Effector memory CD8-positive, alpha-beta T cell (primary cell): ENCODE measurements at places on chromosomes 13 and 19.
A peak's percentile ranks its signal among the peaks of the same experiment; 100 is the strongest.

DNA sequence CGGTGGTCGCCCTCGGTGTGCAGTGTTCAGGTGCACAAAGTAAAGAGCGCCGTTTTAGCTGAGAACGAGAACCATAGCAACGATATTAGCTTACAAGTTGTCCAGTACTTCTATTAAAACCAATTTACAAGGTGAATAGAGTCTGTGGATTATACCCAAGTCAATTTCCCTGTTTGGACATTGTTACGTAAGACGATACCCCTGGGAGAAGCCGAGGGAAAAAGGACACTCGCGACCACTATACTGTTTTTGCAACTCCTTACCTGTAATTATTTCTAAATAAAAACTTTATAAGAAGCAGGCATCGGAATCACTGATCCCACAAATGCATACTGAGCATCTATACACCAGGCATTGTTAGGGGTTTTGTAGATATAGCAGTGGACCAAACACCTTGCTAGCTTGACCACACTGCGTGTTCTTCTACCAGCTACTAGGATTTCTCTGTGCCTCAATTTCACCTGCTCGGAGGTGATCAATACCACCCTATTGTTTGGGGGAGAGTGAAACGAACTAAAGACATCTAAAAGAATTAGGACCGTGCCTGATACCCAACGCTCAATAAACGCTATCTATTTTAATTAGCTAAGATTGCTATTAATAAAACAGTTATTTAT lies 488 bp upstream of the EEF2 start:
- no peak for DNase-seq

- no peak for DNase-seq
Observed at GRCh38 chr13:36770741-36771140, 48.3 kb upstream of the RFXAP start.

GRCh38 chr19:3047496-3048189 lies 14.7 kb downstream of the TLE5 start:
- DNase-seq, result peak; percentile 41

DNA sequence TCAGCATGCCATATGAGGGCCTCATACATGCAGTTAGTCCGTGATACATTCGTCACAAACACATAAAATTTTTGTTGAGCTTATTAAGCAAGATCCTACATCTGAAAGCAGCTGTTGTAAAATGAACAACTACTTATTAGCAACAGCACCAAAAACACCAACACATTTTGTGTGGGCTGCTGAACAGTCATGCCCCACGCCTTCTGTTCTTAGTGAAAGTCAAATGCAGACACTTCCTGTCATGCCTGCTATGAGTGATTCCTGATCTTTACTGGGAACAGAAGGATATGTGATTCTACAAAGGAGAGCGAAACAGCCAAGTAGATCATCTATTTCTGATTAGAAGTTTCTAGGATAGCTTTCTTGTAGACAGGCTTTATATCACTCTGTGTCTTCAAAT lies 4.2 kb upstream of the B3GLCT start:
- no peak for DNase-seq

GRCh38 chr13:99470027-99470426 lies 31.2 kb upstream of the TM9SF2 start:
- DNase-seq, result no peak

GRCh38 chr13:103607995-103608394 lies 541.8 kb upstream of the SLC10A2 start:
- DNase-seq, result no peak

- no peak for DNase-seq
Observed at GRCh38 chr19:40578442-40578908, 1.8 kb downstream of the SHKBP1 start.

DNA sequence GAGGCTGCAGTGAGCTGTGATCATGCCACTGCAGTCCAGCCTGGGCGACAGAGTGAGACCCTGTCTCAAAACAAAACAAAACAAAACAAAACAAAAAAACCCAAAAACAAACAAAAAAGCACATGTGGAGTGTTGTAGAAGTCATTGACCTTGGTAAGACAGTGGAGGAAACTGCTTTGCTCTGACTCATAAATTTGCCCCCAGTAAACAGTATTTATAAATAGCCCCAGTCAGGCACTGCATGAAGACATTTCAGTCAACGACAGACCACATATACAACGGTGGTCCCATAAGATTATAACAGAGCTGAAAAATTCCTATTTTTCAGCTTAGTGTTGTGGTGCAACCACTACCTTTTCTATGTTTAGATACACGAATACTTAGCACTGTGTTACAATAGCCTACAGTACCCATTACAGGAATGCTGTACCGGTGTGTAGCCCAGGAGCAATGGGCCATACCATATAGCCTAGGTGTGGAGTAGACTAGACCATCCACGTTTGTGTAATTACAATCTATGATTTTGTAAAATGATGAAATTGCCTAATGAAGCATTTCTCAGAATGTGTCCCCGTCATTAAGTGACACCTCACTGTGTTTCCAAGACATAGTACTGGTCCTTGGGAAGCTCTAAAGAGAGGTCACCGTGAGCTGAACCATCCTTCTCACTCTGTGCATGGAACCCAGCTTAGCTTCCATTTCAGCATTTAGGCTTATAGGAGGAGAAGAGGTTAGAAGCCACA lies 1.1 kb downstream of the ARL11 start:
- no peak for DNase-seq

GRCh38 chr13:113901231-113901630 lies 37.4 kb upstream of the GAS6 start:
- no peak for DNase-seq

DNA sequence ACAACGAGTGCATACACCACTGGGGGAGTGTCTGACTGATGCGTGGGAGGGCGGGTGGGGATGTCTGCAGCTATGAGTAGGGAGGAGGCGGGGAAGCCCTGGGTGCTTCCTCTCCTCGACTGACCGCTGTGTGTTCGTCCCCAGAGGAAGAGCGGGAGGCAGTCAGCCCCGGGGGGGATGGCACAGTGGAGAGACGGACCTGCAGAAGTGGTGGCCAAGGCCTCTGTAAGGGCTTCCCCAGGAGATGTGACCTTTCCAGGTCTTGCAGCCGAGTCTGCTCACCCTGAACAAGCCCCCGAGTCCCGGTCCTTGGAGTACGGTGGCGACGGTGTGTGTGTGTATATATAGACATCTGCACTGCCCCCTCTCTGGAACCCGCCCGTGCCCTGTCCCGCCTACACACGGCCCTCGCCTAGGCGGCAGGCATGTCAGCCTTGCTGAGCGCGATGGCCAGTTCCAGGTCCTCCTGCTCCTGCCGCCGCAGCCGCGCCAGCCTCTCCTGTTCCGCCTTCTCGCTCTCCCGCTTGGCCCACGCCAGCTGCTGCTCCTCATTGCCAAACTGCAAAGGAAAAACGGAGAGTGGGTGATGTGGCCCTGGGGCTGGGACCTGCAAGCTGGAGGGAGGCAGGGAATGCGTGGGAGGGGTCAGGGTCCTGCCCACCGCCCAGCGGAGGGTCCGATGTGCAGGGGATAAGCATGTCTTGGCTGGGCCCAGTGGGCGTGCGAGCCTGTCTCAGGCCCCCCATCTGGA lies 30.8 kb downstream of the KLF2 start:
- no peak for DNase-seq

GRCh38 chr13:108962654-108963053 lies 333.2 kb downstream of the MYO16 start:
- no peak for DNase-seq

DNA sequence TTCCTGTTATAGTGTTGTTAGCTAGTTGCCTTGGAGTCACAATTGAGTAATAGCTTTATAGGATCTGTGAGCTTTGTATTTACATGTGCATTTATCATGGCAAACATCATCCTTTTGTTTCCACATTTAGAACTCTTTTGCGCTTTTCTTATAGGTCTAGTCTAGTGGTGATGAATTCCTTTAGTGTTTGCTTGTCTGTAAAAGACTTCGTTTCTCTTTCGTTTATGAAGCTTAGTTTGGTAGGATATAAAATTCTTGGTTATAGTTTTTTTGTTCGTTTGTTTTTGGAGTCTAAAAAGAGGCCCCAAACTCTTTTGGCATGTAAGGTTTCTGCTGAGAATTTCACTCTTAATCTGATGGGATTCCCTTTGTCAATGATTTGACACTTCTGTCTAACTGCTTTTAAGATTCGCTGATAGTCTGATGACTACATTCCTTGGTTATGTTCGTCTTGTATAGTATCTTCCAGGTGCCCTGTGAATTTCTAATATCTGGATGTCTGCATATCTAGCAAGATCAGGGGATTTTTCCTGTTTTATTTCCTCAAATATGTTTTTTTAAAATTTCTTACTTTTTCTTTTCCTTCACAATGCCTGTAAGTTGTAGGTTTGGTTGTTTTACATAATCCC lies 20.2 kb downstream of the DNAJC3 start:
- DNase-seq, result no peak

DNA sequence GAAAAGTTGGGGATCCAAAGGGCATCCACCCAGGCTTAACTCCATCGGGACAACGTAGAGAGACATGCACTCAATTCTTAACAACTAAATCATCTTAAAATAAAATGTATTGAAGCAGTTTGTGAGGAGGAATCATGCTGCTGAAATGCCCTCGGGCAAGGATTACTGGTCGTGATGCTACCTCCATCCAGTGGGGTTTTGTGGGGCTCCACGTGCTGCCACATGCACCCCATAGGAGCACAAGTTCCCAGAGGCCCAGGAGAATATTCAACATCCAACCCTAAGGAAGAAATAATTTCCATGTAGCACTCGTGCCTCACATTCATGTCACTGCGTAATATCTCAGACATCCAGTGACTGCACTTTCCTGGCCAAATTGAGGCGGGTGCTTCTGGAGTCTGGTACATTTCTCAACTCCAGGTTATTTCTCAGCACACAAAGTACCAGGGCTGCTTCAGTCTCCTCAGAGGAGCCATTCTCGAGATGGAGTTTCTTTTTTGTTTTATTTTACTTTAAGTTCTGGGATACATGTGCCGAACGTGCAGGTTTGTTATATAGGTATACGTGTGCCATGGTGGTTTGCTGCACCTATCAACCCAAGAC lies 429.8 kb downstream of the FOXO1 start:
- no peak for DNase-seq

DNA sequence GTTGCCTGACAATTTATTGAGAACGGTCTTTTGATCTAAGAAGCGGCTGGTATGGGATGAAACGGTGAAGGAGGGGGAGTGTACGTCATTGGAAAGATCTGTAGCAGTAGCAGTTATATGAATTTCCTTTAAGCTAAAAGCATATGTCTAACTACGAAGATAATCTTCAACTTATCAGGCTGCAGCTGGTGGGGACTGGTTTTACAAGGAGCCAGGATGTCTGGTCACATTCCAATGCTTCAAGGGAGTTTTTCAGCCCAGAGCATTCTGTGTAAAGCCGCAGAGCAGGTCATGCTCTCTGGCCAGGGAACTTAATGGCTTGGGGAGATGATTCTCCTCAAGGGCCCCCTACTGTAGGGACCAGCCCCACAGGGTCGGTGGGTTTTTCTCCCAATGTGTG lies 29.2 kb downstream of the CLEC4M start:
- no peak for DNase-seq

DNA sequence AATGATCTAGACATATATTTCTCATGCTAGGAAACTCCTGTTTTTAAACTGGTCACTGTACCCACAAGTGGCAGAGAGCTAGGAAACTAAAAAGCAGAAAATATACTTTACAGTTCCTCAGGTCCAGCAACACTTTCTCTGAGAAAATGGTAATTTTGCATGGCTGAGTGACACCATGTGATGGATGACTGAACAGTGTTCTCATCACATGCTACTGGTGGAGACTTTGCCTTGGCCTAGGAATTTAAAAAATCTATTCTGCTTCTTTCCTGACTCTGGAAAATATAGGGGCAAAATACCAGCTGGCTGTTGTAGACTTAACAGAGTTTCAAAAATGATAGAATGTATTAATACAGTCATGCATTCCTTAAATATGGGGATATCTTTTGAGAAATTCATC lies 50.0 kb downstream of the LATS2 start:
- DNase-seq, result no peak

DNA sequence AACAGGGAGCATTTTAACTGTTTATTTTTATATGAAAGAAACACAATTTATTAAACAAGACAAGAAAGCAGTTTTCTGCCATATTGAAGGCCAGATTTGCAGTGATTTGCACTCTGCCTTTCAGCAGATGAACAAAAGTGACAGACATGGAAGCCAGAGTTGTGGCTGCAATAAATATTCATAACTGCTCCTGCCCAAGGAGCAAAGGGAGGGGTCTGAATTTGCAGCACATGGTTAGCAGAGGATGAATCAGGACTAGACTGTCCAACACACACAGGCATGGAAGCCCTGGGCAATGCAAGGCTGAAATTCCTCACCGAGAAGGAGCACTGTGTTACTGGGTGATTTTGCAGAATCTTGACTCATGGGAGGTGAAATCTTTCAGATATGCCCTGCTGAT lies 418.2 kb downstream of the DCT start:
- DNase-seq, result no peak

GRCh38 chr13:87123987-87124784 lies 547.0 kb upstream of the SLITRK5 start:
- DNase-seq, result no peak

GRCh38 chr13:63696055-63696454 lies 2280.4 kb upstream of the PCDH20 start:
- DNase-seq, result no peak

GRCh38 chr19:14116918-14117578 lies 514 bp downstream of the PRKACA start:
- DNase-seq, result peak; percentile 17

- no peak for DNase-seq
Observed at GRCh38 chr13:22210134-22210930, 539.5 kb downstream of the FGF9 start.

GRCh38 chr13:103656311-103656710 lies 590.1 kb upstream of the SLC10A2 start:
- no peak for DNase-seq

DNA sequence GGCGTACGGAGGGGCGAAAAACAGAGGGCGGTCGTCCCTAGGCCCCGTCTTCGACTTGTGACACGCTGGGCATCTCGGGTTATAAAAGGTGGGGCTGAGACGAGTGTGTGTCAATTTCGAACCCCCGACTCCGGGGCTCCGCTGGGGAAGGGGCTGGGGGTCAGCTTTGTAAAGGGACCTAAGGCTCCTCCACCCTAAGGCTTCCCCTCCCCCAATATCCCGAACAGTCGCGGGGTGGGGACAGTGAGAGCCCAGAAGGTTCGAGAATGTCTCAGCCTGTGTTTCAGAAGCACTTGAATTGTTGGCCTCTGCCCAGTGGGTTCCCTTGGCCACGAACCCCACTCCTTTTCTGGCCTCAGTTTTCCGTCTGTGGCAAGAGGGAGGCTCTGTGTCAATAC lies 450 bp downstream of the SELENOW start:
- DNase-seq, result no peak

GRCh38 chr19:35468637-35469036 lies 20.6 kb downstream of the FFAR2 start:
- peak; percentile 59 for DNase-seq

- no peak for DNase-seq
Observed at GRCh38 chr13:61670384-61671161, 254.9 kb upstream of the PCDH20 start.

- DNase-seq, result no peak
Observed at GRCh38 chr13:35940734-35941133, 190.4 kb downstream of the DCLK1 start.

DNA sequence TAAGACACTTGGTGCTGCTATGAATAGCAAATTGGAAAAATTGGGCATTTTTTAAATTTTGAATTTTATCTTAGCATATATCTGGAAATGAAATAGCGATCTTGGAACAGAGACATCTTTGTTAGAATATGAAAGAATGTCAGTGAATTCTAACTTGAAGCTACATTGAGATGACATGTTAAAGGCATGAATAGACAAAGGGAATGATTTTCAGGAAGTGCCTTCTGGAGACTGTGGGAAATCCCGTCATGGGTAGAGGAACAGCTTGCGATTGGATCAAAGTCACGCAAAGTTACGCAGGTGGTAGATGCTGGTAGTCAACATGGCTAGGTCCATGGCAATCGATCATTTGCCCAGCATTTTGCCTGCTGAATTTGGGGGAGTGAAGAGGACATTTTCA lies 43.5 kb downstream of the LRCH1 start:
- no peak for DNase-seq

- peak; percentile 44 for DNase-seq
Observed at GRCh38 chr19:6108721-6109633, 1.3 kb downstream of the RFX2 start.
